Body of pancreas (tissue), 4 donors: ENCODE measurements at places on chromosomes 2 and 18.

- DNase-seq = no peak
These were observed 23.4 kb downstream of the FBLN7 start for GRCh38 chr2:112161431-112162145.

GRCh38 chr2:127573771-127574170 is 38.3 kb downstream of the MYO7B start:
- DNase-seq = no peak

DNA sequence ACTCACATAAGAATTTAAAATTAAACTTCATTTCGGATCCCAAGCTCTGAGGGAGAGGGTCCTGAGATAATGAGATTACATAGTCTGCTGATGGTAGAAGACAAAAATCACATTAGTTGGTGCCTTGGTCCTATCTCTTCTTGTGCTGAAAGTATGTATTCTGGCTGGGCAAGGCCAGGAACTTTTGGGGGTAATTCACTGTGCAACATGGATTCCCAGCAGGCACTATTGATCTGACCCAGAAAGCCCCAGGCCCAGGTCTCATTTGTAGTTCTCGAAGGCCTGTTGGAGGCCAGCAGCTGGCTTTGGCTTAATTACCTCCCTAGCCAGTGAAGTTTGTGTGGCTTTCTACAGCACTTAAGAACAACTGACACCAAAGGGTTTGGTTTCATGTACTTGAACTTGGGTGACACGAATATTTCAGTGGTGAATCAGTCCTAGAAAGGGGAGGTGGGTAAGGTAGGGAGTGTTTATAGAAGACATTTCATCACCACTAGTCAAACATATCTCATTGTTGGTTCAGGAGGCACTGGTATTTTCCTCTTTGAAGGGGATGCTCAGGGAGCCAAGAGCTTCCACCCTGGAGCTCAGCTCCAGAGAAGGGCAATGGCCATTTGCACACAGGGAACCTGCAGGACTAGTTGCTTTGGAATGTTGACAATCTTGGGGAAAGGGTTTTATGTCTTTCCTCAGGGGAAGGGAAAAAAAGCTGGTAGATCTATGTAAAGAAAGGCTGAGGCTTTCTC is 217.8 kb downstream of the OSR1 start:
- no peak for DNase-seq

- no peak for DNase-seq
These were observed 2.0 kb downstream of the GPC1 start for GRCh38 chr2:240437551-240437860.

DNA sequence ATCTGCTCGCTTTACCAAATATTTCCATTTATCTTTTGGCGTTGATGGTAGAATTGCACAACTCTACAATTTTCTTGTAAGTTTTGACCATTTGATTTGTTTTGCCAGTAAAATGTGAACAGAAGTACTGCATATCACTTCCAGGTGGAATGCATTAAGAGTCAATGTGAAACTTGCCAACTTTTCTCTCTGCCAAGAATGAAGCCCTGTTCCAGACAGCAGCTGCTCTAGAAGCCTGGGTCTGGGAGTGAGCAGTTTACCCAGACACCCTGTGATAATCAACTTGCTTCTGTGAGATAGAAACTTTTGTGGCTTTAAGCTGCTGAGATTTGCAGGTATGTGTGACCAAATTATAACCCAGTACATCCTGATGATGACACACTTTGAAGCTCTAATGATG is 115.9 kb upstream of the SYT4 start:
- no peak for DNase-seq
